ENCODE measurements at places on chromosomes 2 and 18.

DNA sequence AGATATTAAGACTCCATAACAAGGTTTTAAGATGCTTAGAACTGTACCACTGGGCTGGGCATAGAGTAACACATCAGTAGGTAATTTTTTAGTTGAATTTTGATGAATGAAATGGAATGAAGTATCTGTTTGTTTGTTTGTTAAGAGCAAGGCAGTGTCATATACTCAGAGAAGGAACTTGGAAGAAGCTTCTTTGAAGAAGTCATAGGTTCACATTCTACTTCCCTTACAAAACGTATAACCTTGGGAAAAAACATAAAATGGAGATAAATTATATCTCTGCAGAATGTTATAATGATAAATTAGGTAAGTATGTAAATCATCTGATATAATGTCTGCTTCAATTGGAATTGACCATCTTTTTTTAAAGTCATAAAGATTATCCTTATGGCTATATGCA, 122.1 kb upstream of the SLC39A10 start:
- DNase-seq: no peak

DNA sequence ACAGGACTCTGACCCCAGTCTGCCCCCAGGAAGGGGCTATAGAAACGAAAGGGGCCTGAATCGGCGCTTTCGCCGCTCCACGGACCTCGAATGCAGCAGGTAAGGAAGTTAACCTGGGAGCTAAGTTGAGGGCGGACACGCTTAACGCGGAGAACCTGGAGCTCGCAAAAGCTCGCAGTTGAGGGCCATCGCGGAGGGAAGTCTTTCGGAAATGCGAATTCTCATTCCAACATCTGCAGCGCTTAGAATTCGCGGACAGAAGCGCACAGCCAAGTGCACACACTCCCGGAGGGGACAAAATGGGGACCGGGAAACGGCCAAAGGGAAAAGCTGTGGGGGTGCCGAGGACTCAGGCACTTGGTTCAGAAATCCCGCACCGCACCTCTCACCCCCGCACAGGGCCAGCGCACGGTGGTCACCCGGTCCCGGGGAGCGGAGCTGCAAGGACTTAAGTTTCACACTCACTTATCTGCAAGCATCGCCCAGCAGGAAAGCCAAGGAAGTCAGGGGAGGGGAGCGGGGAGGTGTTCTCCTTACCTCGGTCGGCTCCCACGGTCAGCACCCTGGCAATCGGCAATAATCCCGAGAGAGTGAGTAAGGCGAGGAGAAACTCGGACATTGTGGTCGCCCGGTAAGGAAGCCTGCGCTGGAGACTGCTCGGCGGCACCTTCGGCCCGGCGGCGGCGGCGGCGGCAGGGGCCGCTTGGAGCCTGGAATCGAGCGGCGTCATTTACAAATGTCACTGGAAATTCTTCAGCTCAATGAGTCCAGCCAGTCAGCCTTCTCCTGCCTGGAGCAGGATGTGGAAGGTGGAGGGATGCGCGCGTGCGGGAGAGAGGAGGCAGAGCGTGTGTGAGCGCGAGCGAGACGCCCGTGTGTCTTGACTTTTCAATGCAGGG, 456 bp downstream of the LRP1B start:
- DNase-seq: peak; percentile 70

- DNase-seq: peak; percentile 81
Measured at GRCh38 chr18:13266218-13267100, 47.9 kb downstream of the LDLRAD4 start.

- DNase-seq: peak; percentile 60
Measured at GRCh38 chr2:176187899-176188773, at the start of gene HOXD1. TSS of gene HOXD1 (plus strand) at chr2:176188668. CDS start at chr2:176188802, 134 bp downstream.

GRCh38 chr2:218435003-218435982, 16.4 kb downstream of the VIL1 start:
- no peak for DNase-seq

GRCh38 chr2:47616506-47616905, 166.4 kb upstream of the MSH6 start:
- no peak for DNase-seq

- DNase-seq: no peak
Measured at GRCh38 chr18:1062588-1062987, 157.9 kb downstream of the ADCYAP1 start.

DNA sequence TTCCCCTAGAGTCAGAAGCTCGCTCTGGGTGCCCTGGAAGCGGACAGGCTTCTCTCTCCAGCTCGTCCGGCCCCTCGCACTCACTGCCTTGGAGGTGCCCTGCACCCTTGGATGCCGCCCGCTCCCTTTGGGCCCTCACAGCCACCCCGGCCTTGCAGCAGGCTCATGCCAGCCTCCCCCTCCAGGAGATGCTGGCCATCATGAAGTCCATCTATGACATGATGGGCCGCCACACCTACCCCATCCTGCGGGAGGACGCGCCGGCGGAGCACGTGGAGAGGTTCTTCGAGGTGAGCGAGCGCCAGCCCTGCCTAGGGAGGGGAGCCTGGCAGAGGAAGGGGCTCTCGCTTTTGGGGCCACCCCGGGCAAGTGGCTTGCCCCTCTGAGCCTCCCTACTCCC, 20.3 kb upstream of the FAHD2A start:
- no peak for DNase-seq

GRCh38 chr2:200308546-200309295, 2.2 kb downstream of the SPATS2L start:
- no peak for DNase-seq

DNA sequence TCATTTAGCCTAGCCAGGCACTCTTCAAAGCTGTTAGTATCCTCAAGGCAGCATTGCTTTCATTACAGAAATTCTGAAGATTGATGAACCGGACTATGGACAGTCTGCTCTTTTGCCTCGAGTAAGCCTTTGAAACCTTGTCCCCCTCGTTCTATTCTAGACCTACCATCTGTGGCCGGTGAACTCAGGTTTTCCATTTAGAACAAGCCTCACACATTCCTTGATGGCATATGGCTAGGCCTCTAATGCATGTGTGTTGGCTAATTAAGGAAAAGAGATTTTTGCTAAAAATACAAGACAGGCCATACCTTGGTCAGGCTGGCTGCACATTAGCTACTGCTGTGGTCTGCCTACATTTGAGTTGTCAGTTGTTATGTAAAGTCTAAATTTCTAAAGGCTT, 111.8 kb downstream of the CERS6 start:
- no peak for DNase-seq

DNA sequence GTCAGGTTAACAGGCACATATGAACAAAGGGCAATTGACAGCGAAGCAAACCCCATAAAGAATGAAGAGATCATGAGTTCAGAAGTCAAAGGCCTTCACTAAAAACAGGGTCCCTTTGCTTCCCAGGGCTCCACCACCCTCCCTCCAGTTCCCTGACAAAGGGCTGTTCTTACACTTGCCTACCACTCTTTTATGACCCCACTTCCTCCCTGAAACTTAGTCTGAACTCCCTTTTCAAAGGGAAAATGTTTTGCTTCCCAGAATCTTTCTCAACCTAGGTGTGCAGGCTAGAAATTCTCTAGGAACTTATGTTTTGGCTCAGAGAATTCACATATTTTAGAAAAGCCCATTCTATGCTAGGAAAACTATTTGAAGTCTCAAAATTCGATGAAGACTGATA, 86.0 kb upstream of the ITGA4 start:
- no peak for DNase-seq

DNA sequence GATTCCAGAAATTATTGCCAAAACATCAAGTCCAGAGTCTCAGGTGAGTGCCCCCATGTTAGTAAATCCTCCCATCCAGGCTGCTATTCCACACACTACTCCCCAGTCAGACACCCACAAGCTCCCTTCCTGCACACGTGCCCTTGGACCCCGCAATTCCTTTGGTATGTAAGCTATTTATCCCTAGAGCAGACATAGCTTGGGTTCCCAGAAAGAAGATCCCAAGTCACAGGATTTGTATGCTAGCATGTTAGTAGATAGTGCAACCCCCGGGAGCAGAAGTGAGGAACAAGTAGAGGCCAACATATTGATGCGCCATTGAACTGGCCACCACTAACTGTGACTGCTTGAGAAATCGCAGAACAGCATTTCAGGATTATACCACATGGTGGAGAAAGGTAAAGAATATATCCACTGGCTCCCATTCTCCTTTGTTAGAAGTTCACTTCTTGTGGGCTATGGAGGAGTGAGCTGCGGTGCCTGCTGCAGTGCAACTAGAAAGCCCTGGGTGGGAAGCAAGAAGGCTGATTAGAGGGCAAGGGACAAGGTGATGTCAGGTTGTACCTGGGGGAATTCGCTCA, 137.5 kb upstream of the CHAC2 start:
- DNase-seq: no peak

DNA sequence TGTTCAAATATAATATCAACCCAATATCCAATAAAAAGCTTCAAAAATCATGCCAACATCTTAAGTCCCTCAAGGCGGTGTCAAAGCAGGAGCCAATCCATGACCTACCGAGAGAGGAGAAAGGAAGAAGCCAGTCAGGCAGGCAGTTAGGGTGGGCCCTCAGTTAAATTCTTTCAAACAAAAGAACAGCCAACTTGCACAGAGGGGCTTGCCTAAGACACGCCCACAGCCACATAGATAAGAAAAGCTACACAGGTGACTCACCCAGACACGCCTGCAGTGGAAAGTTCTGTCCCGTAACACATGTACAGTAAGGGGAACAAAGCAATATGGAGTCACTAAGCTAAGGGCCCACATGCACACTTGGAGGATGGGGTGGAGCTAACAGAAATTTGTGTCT, 61.3 kb downstream of the SP110 start:
- DNase-seq: no peak

- no peak for DNase-seq
Measured at GRCh38 chr2:120302301-120302700, 43.6 kb upstream of the INHBB start.

Measured in activated CD4-positive, alpha-beta T cell treated with anti-CD3 and anti-CD28 coated beads, Interleukin-2, amount 10 ng/mL, durations not matched to agents 24 days and 14 days (primary cell).